ENCODE measurements at places on chromosomes 3 and 15. TPM values are rescaled to one million over a fixed set of nuclear protein-coding genes. Genes with fewer than 3 reads are reported as not detected.

The TM4SF1 gene
- total RNA-seq = 503 TPM

The HRH1 gene
- 8.7 TPM for total RNA-seq

DNA sequence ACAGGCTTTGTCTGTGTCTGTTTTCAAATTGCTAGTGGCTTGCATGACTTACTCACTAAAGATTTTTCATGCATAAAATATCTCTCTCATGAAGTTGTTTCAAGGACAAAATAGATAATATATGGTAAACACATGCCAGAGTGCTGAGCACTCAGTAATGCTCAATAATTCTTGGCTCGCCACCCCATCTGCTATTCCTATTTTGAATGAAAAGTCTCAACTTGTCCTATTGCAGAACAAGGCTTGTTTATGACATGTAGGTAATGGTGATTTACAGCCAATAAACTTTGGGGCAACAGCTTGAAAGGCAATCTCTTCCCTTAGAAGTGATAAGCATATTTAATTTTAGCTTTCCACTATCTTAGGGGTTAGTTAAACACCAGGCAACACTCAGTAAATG is 789.0 kb upstream of the ROBO1 start:
- DNase-seq = no peak

GRCh38 chr3:170709046-170709445 is 123.2 kb upstream of the SLC7A14 start:
- peak; percentile 72 for DNase-seq

GRCh38 chr15:75729326-75730069 is 16.9 kb upstream of the CSPG4 start:
- no peak for DNase-seq

DNA sequence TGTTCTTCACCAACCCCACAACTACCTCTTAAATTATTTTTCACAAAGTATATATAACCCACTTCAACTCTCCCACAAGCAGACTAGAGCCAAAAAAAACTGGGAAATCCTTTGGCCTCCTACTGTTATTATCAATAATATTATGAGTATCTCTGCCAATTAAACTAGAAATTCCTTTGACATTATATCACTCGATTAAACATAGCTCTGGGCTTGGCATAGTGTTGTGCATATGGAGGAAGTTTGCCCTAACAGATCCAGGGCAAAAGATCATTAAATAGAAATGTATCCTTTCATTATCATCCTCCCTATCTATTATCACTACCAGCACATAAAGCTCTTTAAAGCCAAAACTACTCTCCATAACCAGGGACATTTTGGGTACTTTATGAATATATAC is 74.9 kb downstream of the OSBPL10 start:
- DNase-seq = no peak

- DNase-seq = peak; percentile 46
Measured at GRCh38 chr3:100136921-100137320, 22.6 kb upstream of the FILIP1L start.

- no peak for DNase-seq
Measured at GRCh38 chr3:64796607-64797399, 109.0 kb upstream of the ADAMTS9 start.

DNA sequence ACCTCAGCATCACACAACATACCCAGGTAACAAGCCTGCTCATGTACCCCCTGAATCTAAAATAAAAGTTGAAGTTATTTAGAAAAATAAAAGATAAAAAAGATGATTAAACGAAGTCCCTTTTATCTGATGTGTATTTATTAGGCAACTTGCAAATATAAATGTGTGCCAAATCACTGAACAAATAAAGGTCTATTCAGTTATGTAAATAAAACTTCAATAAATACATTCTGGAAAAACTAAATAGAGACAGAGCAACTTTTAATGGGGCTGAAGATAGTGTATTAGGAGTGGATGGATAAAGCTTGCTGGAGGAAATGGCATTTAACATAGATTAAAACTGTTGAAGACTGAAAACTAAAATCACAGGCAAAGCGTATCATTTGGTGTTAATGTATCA is 678.0 kb upstream of the GRM7 start:
- DNase-seq = no peak

GRCh38 chr15:42048080-42048820 is 27.4 kb upstream of the PLA2G4E start:
- no peak for DNase-seq

The ILDR1 gene
- not detected for total RNA-seq

DNA sequence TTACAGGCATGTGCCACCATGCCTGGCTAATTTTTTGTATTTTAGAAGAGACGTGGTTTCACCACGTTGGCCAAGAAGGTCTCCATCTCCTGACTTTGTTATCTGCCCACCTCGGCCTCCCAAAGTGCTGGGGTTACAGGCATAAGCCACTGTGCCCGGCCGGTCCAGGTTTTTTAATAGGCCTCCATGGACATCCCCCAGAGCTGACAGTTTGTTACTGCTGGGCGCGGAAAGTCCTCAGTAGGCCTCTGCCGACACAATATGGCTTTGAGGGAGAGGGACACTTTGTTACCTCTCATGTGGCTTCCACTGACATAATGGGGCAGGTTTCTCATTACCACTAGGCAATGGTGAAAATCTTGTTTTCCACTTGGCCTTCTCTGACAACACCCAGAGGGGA is 152.0 kb downstream of the WNT7A start:
- DNase-seq = no peak

DNA sequence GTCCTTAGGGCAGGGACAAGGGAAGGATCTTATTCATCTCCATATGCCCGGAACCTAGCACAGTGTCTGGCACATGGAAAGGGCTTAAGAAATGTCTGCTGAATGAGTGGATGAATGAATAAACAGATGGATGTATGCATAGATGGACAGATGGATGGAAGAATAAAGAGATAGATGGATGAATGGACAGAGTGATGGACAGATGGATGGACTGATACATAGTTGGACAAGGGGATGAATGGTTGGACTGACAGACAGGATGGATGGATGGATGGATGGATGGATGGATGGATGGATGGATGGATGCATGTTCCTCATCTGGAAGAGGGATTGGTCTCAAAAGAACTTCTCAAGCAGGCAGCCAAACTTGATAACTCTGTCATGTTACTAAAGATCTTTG is 177.6 kb downstream of the MEGF11 start:
- DNase-seq = no peak

GRCh38 chr3:128572644-128573105 is 77.9 kb downstream of the RPN1 start:
- no peak for DNase-seq

DNA sequence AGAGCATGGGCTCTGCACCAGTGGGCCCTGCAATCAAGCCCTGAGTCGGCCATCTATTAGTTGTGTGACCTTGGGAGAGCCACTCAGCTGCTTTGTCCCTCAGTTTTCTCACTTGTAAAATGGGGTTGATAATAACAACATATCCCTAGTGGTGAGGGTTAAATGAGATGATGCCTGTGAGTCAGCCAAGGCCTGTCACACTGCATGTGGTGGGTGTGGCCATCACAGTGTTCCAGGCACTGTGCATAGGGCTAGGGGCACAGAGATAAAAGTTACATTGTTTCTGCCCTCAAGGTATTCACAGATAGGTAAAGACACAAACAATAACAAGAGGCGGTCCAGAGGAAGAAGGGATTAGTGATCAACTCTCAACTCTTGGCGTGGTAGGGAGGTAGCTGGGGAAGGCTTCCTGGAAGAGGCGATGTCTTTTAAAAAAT is 19.5 kb downstream of the SMAD6 start:
- peak; percentile 41 for DNase-seq

- no peak for DNase-seq
Measured at GRCh38 chr15:78174401-78174800, 25.2 kb downstream of the IDH3A start.

GRCh38 chr15:81113861-81114291 is 20.2 kb upstream of the CFAP161 start:
- DNase-seq = no peak

DNA sequence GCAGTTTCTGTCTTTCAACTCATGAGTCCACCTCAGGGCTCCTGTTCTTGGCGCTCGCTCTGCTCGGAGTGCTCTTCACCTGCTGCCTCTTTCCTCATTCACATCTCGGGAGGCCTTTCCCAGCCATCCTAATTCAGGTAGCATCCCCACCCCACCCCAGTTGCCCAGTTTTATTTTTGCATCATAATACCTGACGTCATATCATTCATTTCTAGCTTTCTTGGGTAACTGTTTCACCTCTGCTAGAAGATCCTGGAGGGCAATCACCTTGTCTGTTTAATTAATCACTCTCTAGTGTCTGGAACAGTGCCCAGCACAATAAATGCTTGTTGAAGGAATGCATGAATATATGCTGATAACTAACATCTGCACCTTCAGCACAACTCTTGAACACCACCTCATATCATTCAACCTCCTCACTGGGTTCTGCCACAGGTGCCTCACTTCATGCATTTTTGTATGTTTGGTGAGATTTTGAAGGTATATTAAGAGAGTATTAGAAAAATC is 7.6 kb downstream of the NUSAP1 start:
- no peak for DNase-seq

DNA sequence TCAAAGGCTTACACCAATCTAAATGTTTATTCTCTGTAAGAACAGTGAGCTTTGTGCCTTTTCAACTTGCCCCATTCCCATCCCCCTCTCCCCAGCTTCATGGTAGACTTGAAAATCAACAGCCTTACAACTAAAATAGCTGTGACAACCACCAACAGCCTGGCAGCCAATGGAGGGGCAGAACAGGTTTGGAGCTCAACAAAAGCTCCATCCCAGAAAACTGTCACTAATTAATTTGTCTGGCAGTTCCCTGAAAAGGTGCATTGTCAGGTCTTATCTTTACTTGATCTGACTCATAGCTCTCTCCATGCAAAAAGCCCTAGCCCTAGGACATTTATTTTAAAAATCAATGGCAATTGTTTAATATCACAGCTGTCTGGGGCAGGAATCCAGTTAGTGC is 22.6 kb downstream of the MTHFS start:
- DNase-seq = no peak

The PCSK6 gene
- total RNA-seq = 0.52 TPM

The DISP2 gene
- total RNA-seq = 1.2 TPM

The ARNT2 gene
- 11.1 TPM for total RNA-seq

DNA sequence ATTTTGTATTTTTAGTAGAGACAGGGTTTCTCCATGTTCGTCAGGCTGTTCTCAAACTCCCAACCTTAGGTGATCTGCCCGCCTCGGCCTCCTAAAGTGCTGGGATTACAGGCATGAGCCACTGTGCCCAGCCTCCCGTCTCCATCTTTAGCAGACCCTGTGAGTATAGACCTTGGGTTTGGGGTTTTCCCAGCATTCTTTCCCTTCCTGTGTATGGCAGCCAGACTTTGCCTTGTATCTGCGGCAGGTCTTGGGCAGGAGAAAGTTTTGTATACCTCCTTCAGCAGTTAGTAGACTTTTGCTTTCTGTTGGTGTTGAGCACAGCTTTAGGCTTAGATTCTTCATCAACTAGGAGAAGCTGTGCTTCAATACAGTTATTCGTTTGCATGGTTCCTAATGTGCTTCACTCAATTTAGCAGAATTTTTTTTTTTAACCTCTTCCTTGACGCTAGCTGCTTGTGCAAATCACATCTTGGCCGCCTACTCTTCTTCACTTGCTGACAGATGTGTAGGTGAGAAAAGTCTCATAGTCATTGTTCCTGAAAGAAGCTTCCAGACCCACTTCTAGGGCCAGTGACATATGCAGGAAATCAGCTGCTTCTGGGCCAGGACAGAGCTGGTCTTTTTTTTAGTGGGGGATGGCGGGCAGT is 38.4 kb downstream of the MAP2K1 start:
- no peak for DNase-seq
